ENCODE measurements at places on chromosomes 1 and 21.

DNA sequence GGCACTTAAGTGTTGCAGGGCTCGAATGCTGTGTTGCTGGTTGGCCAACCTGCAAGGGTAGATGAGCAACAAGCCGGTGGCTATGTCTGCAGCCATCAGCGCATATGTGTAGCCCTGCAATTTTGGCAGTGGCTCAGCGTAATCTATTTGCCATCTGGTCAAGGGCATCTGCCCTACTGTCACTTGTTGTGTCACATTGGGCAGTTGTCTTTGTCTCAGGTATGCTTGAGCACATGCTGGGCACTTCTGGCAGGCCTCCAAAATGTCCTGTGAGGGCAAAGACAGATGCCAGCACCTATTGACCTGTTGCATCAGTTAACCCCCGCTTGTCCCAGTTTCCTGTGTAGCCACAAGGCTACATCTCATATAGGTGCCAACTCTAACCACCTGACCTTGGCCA lies 111.8 kb downstream of the GDAP2 start:
- no peak for DNase-seq

DNA sequence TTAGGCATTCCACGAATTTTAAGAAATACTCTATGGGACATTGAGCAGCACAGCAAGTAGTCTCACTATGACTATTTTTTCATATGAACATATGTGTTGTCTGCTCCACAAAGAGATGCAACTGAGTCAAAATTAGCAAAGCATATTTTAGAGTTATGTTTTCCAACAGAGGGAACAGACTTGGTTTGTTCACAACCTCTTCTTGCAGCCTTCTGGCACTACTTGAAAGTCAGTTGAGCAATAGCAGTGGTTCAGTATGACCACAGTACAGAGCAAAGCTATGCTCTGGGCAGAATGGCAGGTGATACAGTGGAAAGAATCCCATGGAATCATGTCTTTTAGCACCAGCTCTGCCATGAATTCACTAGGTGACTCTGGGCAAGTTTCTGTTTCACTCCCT lies 5.2 kb downstream of the CCN1 start:
- DNase-seq = no peak

DNA sequence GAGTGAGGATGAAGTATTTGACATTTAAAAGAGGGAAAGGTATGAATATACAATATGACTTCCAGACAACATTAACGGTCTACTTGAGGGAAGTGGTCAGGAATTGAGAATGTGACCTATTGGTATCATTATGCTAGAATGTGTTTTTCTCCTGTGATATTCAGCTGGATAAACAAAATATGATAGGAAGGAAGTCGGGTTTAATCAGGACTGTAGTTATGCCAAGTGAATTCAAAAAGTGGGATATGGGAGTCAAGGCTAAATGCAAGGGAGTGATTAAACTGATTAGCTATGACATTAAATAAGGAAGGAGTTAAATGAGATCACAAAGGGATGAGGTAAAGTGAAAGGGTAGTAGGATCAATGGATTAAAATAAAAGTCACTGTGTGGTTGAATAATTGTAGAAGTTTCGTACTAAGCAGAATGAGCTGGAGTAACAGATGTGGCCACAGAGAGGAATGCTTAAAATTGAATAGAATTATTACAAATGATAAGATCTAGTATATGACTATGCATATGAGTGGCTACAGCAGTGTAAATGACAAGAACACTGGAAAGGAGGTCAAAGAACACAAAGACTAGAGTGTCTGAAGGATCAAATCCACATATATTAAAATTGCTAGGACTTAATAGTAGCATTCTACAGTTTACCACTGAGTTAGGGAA lies 62.5 kb downstream of the TRIM33 start:
- no peak for DNase-seq

DNA sequence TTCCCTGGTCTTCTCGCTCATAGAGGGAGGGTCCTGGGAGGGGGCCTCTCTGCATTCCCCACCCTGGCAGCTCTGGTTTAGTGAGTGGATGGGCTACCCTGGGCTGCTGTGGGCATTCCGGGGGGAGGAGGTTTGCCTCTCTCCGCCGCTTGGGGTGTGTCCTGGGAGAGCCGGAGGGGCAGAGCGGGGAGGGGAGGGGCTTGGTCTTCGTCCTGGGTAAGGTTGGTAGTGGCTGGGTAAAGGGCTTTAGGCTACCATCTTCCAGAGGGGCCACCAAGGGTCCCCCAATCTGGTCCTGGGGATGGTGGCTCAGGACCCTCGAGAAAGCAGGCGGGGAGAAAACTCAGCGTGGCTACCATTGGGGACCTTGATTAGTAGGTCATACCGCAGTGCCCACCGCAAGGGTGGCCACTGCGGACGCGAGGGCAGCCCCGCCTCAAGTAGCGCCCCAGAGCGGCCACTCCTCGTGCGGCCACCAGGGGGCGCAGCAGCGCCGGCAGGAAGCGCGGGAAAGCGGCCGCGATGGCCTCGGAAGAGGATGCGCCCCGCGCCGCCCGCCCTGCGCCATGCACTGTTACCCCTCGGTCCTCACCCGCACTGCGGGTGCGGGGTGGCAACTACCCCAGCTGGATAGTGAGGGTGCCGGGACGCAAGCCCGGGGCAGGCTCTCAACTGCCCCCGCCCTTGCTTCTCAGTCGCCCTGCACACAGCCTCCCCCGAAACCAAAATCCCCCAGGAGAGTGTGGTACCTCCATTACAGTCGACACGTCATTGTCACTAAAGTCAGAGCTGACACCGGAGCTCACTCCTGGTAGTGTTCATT lies 44.1 kb upstream of the SLC25A33 start:
- DNase-seq = peak; percentile 69

DNA sequence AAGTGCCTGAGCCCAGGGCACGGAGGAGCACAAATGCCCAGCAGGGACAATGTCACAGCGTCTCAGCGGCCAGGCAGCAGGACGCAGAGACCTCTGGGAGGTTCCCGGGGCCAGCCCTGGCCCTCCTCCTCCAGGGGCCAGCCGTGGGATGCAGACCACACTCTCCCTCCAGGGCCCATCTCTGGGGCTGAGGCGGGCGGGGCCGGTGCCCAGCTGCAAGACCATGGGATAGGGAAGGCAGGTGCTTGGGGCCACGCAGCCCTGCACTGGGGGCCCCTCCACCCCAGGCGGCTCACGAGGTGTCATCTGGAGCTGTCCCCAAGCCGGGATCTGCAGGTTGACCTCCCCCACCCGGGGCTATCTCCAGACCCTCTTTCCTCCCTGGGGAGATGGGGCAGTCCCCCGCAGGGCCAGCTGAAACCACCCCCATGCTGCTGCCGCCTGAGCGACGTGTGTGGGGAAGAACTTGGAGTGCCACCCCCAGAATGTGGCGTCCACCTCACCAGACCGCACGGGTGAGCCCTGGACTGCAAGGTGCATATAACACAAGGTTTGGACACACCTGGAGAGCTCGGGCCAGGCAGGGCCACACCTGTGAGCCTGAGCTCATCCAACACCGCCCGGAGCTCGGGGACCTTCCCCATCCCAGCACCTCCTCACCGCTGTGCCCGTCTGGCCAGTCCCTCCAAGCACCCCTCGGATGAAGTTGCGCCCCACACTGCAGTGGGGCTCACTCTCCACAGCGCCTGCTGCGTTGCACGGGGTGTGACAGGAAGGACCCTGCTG lies 4.1 kb upstream of the TTLL10 start:
- DNase-seq = no peak

GRCh38 chr1:206700445-206701036 lies 15.8 kb downstream of the MAPKAPK2 start:
- no peak for DNase-seq

- DNase-seq = no peak
Observed at GRCh38 chr1:17877896-17878295, 122.8 kb downstream of the ACTL8 start.

DNA sequence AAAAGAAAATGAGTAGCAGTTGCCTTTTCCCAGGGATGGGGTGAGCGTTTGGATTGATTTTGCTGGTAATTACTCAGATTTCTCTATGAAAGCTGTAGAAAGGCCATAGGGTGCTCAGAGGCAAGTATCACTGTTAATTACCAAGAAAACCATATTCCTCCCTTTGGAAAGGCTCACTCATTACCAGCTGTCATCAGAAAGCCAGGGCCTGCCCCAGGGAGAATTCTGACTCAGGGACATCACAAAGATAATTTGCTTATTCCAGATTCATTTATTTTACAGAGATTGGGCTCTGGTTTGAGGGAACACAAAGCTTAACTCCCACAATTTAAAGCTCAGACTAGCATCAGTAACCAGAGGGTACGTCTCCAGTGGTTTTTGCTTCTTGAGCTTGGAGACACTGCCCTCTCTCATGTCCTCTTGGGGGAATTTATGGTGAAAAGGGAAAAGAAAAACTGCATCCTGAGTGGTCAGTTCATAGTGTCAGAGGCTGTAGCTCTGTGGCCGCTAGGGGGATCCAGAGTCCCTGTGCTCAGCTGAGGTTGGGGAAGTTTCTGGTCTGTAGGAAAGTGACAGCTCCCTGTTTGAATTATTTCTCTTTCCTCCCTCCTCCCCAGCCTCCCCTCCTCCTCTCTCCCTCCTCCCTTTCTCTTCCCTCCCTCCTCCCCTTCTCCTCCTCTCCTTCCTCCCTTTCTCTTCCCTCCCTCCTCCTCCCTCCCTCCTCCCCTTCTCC lies 204.3 kb downstream of the KCNJ6 start:
- DNase-seq = peak; percentile 29

DNA sequence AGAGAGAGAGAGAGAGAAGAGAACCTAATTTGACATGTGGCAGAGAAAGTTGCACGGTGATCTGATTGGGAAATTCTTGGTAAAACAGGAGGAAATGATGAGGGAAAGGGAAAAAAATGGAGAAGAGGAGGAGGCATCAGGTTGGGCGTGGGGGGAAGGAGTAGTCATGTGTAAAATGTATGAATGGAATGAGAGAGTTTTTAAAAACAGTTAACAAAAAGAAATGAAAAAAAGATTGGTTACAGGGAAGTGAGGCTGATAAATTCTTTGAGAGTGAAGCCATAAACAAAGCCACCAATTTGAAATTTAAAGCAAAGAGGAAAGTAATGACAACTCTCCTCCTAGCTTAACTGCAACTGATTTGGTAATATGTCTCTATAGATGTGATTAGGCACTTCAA lies 409.2 kb downstream of the USH2A start:
- no peak for DNase-seq

- DNase-seq = no peak
Observed at GRCh38 chr1:93729502-93729901, 47.9 kb upstream of the BCAR3 start.

DNA sequence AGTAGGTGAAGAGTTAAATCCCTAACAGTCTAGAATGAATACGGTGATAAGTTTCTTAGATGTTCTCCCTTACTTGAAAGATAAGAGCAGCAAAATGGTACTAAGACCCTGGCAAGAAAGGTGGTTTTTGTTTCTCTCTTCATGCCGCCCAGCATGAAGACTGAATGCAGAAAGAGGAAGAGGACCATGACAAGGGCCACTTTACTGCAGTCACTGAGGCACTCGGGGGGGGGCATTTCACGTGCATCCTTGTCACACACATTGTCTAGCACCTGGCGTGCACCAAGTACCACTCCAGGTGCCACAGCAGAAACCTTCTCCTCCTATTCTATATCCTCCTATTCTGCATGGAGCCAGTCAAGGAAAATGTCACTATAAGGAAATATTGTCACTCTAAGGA lies 222.0 kb downstream of the TOMM20 start:
- DNase-seq = no peak

GRCh38 chr1:248802454-248802853 lies 23.3 kb downstream of the SH3BP5L start:
- DNase-seq = no peak

DNA sequence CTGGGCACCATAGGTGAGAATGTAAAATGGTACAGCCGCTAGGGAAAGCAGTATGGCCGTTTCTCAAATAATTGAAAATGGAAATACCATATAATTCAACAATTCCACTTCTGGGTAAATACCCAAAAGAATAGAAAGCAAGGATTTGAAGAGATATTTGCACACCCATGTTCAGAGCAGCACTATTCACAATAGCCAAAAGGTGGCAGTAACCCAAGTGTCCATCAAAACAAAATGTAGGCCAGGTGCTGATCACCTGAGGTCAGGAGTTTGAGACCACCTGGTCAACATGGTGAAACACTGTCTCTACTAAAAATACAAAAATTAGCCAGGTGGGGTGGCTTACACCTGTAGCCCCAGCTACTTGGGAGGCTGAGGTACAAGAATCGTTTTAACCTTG lies 62.1 kb downstream of the OLIG1 start:
- no peak for DNase-seq

DNA sequence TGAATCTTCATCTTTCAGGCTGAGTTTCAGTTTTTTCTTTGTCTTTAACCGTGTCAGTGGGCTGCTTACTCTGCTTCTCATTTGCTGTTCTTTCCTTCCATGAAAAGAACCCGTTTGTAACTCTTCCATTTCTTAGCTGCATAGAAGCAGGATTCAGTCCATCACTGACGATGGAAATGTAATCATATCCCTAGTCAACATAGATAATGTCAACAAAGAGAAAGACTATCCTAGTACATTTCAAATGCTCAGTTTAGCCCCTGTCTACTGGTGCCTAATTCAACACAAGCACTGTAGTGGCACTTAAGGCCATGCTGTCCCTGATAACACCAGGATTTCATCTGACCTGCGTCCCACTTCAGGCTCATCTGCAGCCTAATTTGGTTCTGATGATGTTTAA lies 376 bp downstream of the GBP1 start:
- no peak for DNase-seq

DNA sequence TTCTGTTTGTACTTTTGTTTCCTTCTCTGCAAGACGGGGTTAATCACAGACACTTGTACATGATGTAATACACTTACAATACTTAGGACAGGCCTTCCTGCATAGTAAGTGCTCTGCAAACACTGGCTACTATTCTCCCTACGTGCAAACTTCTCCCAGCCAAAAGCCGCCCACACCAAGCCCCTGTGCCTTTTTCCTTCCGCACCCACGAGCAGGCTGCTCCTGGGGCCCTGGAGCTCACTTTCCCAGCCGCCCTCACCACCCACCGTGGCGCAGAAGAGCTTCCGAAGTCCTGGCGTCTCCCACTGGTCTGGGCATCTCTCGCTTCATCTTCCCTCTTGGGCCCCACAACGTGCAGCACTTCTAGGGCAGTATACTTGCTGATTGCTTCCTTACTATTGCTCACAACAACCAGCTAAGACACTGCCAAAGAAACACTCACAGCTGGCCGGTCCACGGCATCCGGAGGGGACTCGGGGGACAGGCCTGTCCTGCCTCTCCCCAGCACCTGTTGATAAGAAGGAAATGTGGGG lies 22.5 kb upstream of the GPR157 start:
- DNase-seq = no peak

DNA sequence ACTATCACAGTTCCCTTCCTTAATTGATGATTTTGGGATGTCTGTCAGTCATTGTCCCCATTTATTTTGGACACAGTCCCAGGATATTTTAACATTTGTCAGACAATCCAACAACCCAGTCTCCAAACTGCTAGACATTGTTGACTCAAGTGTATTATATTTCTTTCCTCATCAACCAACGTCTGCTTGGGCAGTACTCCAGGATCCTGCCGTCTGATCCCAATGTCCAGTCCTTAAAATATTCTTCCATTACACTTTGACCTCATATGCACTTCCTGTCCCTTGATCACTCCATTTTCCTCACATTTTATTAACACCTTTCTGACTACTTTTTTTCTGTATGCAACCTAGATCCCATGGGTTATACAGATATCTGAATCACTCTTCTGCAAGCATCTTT lies 39.8 kb upstream of the KIAA0040 start:
- no peak for DNase-seq

- DNase-seq = no peak
Observed at GRCh38 chr1:22380024-22380785, 71.4 kb upstream of the ZBTB40 start.

GRCh38 chr1:205528887-205529825 lies 24.7 kb downstream of the CDK18 start:
- peak; percentile 85 for DNase-seq
